AML-193 (cell line): ENCODE measurements at places on chromosomes 3 and 15.
A peak's percentile ranks its signal among the peaks of the same experiment; 100 is the strongest.

DNA sequence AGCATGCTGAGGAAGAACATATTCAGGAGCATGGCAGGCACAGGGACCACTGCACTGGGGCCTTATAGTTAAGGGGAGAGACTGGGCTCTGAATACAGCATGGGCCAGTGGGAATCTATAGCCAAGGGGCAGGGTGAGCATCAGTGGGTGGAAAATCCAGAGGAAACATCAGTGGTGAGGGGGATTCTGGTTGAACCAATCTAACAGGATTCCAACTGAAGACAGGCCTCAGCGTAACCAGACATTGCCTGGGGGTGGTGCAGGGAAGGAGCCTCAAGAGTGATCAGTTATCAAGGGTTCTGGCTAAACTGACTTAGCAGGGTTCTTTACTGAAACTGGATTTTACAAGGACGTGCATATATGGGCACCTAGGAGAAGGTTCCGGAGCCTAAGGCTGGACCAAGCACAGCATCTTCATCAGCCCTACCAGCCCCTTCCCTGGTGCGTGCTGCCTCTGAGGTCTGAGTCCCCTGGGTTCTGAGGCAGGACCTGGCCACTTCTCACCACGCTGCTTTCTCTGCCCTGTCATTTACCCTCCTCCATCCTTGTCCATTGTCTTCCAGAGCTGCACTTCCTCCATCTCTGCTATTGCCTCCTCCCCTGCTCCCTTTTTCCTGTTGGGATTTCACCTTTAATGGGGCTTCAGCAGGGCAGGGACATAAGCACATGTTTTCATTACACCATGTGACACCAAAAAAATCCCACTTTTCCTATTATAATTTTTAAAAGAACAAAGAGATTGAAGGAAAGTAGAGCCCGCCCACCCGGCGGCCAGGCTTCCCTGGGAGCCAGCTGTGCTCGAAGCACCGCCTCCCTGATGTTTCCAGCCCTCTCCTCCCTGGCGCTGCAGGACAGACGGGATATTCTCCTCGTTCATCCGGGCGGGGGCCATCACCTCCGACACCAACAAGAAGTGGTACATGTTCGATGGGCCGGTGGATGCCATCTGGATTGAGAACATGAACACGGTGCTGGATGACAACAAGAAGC is 52.1 kb downstream of the DNAH1 start:
- DNase-seq = no peak

DNA sequence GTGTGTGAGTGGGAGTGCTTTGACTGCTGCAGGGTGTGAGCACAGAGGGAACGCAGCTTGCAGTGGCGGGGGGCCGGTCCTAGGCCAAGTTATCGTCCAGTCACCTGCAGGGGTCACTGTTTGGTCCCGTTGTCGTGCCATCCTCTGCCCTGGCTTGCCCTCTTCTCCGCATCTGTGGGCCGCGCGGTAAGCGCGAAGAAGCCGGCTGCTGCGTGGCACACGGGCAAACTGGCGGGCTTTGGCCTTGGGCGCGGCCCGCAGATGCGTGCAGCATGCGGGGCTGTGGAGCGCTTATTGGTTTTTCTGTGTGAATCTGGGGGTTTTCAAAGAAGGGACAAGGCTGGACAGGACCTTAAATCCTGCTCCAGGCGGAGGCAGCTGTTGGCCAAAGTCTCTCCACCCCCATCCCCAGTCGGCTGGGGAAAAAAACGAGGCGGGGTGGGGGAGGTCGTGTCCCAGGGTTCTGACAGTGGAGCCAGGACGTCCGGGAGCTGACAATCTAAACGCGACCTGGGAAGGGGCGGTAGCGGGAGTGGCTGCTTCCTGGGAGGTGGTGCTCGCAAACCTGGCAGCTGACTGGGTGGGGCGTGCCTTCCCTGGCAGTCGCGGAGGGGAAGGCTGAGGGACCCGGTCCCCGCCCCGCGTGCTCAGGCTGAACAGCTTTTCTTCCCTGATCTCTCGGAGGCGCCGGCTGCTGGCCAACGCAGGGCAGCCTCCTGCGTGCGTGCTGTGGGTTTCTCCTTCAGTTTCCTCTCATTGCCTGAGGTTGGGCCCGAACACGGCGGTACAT is 39.7 kb upstream of the VEPH1 start:
- DNase-seq = no peak

DNA sequence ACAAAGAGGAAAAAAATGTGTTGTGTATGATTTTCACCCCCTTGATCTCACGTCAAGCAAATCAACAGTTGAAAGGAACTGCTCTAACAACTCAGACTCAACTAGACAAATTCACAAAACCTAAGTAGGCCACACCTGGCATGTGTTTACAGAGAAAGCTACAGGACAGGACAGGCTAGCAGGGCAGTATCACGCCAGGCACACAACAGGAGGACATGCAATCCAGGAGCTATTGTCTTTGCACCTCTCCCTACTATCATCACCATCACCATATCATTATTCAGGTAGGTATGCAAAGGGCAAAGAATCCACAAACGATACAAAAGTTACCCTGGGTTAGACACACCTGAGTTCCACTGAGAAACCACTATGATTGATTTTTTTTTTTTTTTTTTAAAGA is 86.4 kb downstream of the TBL1XR1 start:
- no peak for DNase-seq

GRCh38 chr15:75947092-75947491 is 43.4 kb downstream of the FBXO22 start:
- no peak for DNase-seq

- peak; percentile 62 for DNase-seq
Measured at GRCh38 chr3:45640091-45640507, 45.5 kb downstream of the LIMD1 start.

GRCh38 chr3:151216641-151217607 is 13.9 kb upstream of the GPR171 start:
- no peak for DNase-seq

- no peak for DNase-seq
Measured at GRCh38 chr3:174153871-174154270, 705.3 kb upstream of the NAALADL2 start.

GRCh38 chr3:35929158-35929557 is 289.8 kb downstream of the ARPP21 start:
- DNase-seq = no peak

GRCh38 chr15:34336231-34336990 is 1.2 kb downstream of the SLC12A6 start:
- DNase-seq = no peak

- DNase-seq = no peak
Measured at GRCh38 chr15:60004009-60004845, at the start of gene FOXB1. FOXB1 (plus strand) TSS chr15:60004311; CDS start chr15:60004964, 653 bp downstream.

DNA sequence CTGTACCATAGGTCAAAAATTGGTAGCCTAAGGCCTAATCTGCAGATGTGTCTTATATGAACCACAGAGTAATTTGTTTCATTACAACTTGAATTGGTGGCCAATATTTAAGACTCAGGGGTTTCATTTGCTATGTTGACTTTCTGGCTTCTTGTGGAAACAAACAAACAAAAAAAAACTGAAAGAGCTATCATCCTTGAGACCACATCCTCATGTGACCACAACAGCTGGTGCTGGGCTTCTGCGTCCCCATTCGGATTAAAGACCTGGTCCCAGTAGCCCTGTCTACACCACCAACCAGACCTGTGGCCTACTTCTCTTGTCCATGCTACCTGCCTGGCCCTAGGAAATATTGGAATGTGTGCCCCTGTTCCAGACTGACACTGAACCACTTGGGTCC is 61.7 kb downstream of the STRIT1 start:
- DNase-seq = no peak

DNA sequence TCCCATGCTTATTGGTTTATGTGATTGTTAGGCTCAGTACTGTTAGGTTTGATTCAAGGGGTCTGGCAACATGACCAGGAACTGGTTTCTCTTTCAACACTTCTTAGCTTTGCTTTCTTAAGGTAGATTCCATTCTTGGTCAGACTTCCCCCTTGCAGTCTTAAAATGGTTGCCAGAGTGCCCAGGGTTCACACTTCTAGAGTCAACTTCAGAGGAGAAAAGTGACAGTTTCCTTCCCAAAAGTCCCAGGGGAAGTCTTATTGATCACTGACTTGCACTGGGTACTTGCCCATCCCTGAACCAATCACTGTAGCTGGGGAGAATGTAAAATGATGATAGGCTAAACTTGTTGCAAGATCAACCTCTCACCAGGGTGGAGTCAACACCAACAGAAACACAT is 14.1 kb downstream of the MGLL start:
- no peak for DNase-seq

- no peak for DNase-seq
Measured at GRCh38 chr3:171965067-171965712, 74.2 kb upstream of the FNDC3B start.

GRCh38 chr3:162170581-162170980 is 674.0 kb downstream of the OTOL1 start:
- no peak for DNase-seq

DNA sequence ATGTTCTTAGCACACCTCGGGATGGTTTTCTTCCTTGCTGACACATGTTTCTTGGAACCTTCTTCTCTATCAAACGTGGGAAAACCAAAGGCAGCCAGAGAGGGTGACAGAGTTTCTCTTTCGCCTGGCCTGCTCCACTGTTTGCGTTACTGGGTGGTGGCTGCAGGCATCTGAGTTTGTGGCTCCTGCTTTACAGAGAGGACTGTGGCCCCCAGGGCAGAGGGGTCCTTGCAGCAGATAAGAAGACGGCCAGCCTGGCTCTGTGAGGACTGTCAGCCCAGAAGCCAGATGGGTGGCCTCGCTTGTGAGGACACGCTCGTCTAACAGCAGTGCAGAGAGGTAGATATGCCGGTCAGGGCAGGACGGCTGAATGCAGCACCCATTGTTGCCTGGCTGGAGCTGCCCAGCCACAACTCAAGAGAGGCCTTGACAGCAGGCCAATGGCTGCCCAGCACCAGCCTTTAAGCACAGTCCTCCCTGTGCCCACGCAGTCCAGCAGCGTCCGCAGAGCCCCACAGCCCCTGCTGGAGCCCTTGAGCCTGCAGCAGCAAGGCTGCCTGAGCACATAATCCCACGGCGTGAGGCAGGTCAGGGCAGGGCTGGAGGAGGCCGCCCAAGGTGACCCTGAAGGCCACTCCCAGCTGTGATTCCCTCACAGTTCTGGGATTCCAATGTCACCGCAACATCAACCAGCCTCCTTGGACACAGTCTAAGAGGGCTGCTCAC is 15.0 kb upstream of the SPTBN5 start:
- DNase-seq = no peak

- DNase-seq = no peak
Measured at GRCh38 chr15:27454281-27455075, 483.5 kb downstream of the GABRG3 start.

DNA sequence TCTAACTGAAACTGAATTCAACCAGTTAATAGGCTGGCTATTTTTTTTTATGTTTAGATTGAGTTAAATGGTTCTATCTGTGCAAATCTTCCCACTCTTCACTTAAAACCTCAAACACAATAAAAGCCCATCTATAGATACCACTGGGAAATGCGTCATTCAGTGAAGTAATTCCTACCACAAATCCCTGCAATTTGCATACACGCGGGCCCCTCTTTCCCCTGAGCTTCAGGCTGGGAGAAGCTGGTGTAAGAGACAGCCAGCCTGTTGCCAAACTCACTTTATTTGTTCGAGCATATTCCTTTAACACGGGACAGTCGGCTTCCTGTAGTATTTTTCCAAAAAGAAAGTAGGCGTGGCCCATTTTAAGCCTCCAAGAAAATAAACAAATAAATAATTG is 26.0 kb upstream of the MCTP2 start:
- DNase-seq = peak; percentile 68

DNA sequence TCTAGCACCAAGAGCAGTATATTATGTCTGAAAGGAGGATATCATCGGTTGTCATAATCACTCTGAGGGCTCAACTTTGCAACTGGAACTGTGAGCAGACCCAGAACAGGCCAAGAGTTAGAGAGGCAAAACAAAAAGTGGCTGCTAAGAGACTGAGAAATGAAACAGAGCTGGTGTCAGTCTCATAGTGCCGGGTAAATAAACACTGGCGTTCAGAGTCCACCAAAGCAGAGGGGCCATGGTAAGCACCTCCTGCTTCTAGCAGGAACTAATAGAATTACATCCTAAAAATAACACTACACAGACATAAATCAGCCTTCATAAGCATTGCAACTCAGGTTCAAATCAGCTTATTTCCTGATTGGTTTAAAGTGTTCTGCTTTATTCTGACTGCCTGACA is 10.3 kb upstream of the IL12A start:
- DNase-seq = no peak

- no peak for DNase-seq
Measured at GRCh38 chr15:97153356-97153965, 807.0 kb upstream of the ARRDC4 start.

GRCh38 chr15:90879730-90880366 is 4.5 kb upstream of the FES start:
- DNase-seq = no peak

DNA sequence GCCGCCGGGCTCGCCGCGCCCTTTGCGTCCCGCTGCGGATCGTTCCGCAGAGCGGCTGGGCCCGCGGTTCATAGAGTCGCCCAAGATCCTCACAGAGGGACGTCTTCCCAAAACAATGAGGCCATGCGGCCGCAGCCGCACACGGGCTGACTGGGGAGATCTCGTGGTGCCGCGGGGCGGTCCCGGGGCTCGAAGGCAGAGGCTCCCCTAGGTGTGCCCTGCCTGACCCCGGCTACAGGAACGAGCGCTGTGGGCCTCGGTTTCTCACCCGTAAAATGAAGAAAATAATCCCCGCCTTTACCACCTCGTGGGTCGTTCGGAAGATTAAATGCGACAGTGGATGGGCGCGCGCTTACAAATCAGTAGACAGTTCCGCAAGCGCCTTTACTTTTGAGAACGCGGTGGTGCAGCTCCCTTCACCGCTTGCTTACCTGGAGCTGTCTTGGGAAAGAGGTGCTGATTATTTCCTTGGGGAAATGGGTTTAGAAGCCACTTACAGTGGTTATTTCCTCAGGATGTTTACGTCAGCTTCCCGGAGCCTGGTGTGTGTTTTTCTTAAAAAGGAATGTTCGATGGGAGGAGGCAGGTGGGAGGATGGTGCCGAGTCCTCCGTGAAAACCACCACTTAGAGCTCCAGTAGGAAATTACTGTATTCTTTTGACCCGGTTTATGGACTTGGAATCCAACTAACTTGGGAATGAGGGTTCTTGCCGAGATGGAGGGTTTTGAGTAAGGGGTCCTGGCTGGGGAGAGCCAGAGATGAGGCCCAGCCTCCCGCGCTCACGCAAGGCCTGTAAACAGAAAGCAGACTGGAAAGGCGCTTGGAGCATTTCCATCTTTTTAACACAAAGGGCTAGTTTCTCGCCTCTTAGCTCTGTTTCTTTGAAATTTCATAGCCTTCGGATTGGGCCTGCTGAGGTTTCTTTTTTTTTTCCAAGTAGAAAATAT is 1.9 kb upstream of the MEX3B start:
- no peak for DNase-seq

GRCh38 chr15:37057256-37057655 is 43.1 kb downstream of the MEIS2 start:
- DNase-seq = no peak
